Ascending aorta (tissue), 2 donors: ENCODE measurements at places on chromosomes 3 and 15. TPM values are rescaled to one million over a fixed set of nuclear protein-coding genes. Genes with fewer than 3 reads are reported as not detected.

- no peak for DNase-seq
Observed at GRCh38 chr15:29712149-29712885, 110.0 kb downstream of the TJP1 start.

DNA sequence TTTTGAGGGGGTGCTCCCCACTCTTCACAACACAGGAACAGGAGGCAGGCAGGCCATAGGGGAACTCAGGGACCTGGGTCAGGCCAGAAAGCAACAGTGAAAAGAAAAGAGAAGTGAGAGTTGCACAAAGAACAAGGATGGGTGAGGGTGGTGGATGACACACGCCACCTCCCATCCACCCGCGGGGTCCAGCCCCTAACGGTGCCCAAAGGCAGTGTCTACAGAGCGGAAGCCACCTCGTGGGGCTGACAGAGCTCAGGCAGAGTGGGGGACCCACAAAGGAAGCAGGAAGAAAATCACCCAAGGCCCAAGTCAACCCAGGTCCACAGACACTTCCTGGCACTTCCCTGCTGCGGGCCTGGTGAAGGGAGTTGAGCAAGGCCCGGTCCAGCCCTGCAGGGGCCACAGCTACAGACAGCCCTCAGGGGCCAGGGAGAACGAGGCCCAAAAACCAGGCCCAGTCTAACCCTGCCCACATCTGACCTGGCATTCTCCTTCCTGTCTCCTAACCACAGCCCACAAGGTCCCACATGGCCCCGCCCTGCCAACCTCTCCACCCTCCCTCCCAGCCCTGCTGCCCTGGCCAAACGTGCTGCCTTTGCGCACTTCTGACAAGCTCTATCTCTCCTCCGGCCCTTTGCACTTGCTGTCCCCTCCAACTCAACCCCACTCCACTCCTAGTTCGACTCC lies 5.9 kb downstream of the NUP210 start:
- DNase-seq: peak; percentile 78

DNA sequence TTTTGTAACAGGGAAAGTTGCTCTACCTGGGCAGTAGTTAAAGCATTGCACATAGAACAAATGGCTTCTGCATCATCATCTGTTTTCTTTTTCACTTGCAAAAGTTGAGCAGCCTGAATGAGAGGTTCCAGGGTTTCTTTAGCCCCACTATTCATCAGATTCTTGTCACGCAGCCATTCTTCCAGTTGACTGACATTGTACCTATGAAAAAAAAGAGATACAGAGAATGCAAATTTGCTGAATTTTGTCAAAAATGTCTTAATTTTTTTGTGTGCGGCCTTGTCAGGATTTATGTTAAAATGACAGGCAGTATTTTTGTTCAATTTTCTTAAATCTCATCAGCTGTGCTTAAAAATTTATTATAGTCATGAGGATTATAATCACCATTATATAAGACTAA lies 21.4 kb upstream of the MYO5C start:
- DNase-seq: no peak

DNA sequence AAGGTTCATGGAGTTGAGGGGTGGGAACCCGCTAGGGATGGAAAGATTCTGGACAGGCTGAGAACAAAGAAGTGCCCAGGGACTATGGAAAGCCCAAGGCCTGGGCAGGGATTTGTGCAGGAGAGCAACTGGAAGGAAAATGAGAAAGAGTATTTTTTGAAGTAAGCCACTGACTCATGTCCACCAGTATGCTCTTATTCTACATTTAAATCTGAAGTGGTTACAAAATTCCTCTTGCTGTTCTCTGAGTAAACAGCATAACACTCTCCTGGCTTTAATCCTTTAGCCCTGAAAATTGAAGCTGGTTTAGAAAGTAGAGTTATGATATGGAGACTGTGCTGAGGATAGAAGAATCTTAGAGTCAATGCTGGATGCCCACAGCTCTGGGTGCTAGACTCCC lies 165.2 kb downstream of the ISL2 start:
- DNase-seq: no peak

DNA sequence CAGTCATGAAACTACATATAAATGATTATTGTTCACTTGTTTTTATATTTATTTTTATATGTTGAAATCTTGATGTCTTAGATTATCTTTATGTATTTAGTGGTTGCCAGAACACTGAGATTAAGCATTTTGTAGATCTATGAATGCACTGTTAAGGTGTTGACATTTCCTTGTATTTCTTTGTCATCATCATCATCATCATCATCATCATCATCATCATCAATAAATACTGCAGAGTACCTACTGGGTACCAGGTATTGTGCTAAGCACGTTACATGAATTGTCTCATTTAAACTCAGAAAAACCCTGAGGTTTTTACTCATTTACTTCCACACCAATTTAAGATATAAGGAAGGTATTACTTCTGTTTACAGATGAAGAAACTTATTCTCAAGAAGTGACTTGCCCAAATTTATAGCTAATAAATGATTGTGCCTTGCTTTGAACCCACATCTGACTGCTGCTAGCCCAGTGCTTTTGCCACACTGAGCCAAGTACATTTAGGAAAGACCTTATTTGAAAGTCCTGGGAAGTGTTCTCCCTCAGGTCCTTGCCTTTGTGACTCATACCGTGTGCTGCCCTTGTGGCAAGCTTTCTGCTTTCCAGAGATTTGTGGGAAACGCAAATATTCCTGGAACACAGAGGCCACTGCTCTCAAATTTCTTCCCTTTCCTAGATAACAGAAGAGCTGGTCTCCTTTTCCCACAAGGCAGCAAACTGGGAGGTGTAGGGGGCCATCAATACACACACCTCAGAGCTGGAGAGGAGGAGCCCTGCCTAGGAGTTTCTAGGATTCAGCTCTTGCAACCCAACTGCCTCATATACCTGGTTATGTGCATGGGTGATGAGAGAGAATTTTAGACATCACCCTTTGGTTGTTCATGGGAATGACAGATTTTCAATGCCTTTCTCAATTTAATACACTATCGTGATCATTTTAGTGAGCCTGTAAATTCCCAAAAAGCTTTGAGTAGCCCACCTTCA lies 115.4 kb upstream of the C15orf61 start:
- DNase-seq: no peak

- DNase-seq: no peak
Observed at GRCh38 chr15:42218953-42219592, 11.0 kb upstream of the VPS39 start.

Gene MAP3K13
- total RNA-seq: 21.9 TPM
